Activated T-cell treated with anti-CD3 and anti-CD28 coated beads, Interleukin-2, amount 50 U/mL, for 48 hours (primary cell): ENCODE measurements at places on chromosomes 3 and 15.

DNA sequence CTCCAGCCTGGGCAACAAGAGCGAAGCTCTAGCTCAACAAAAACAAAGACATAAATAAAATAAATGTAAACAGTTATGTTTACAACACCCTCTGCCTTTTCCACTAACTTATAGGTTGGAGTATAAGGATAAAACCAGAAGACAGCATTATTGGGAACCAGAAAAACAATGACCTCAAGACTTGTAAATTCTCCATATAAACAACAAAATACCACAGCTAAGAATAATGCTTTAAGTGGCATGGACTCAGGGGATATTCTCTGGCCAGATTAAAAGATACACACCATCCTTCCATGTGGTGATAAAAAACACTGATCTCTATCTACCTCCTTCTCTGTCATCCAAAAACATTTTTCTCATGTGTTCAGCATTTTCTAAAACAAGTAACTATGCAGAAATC, 500.6 kb downstream of the MAGI1 start:
- DNase-seq = no peak

- DNase-seq = peak; percentile 30
Measured at GRCh38 chr3:119700269-119700919, 2.4 kb upstream of the CFAP91 start.

- no peak for DNase-seq
Measured at GRCh38 chr3:23761440-23761896, 44.3 kb upstream of the UBE2E1 start.

GRCh38 chr3:97979610-97980009, 7.4 kb upstream of the RIOX2 start:
- DNase-seq = no peak

GRCh38 chr3:126478581-126479310, 3.1 kb upstream of the ZXDC start:
- DNase-seq = no peak

DNA sequence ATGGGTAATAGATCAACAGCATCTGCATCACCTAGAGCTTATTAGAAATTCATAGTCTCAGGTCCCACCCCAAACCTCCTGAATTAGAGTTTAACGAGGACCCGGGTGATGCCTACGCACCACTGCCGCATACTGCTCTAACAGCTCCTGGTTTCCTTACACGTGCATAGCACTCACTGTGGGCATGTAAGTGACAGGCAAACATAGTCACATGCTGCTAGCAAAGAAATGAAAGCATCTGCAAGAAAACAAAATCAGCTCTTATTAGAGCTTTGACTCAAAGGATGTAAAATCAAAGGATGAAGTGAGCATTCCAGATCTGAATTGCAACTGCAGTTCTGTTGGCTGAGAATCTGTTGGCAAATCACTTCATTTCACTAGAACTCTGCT, 19.1 kb upstream of the RIOX2 start:
- DNase-seq = no peak

GRCh38 chr15:41989573-41990242, 17.4 kb upstream of the EHD4 start:
- DNase-seq = peak; percentile 94

GRCh38 chr3:192887701-192888100, 30.0 kb downstream of the MB21D2 start:
- no peak for DNase-seq

DNA sequence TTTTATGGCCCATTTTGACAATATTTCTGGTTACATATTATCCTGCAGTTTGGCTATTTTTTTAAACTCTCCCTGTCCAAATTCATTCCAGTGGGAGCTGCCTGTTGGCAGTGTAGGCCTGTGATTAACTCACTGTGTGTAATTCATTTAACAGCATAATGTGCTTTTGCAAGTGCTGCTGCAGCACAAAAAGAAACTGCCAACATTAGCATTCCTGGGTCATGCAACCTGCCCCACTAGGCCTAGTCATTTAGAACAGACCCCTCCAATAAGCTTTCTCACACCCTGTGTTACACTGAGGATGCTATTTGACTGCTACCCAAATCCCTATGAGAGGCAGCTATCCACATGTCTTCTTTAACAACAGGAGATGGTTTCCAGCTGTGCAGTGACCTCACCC, 251.2 kb upstream of the UBE2E2 start:
- no peak for DNase-seq

DNA sequence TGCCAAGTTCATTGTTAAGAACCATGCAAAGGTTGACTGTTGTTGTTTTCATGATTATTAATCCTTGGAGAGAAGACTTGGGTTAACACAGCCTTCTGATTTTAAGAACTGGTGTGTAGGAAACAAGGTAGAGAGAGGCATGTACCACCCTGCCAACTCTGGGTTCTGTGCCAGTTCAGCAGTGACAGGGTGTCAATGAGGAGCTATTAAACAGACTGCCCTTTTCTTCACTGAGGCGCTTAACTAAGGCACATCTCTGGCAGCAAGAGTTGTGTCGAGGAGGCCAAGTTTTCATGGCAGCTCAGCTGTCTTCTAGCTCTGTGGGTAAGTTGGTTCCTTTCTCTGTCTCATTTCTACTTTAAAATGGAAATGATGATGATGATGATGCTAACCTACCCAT, 117.6 kb downstream of the FEZF2 start:
- DNase-seq = no peak

- DNase-seq = no peak
Measured at GRCh38 chr3:194906229-194906629, 220.5 kb downstream of the FAM43A start.
